ENCODE measurements at places on chromosomes 12 and 14. TPM values are rescaled to one million over a fixed set of nuclear protein-coding genes. Genes with fewer than 3 reads are reported as not detected.

- DNase-seq, result no peak
These were observed 42.5 kb upstream of the DIO3 start for GRCh38 chr14:101518611-101519473.

- DNase-seq, result no peak
These were observed 27.6 kb downstream of the TRIM9 start for GRCh38 chr14:51067295-51067694.

GRCh38 chr14:49633640-49634546 lies 1.2 kb downstream of the DNAAF2 start:
- peak; percentile 97 for DNase-seq

TMEM253 gene
- total RNA-seq, result not detected

DNA sequence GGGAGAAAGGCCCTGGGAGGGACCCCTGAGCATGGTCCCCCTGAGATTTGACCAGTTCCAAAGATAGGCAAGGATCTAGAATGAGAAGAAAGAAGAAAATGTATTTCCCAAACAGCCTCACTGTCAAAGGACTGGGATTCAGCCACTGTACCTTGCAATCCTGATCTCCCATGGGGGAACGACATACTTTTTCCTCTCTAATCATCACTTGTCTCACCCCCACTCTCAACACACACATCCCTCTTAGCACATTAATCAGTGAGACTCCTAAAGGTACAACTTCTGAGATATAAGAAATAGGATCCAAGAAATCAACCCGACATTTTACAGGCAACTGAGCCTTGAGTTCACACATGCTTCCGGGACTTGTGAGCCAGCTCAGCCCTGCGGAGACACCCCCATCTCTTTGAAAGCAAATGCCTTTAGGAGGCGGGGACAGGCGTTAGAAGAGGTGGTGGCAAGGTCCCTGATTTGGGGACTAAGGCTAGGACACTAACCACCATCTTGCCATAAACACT lies 1.4 kb downstream of the MAP3K9 start:
- peak; percentile 85 for DNase-seq

- no peak for DNase-seq
These were observed 43.0 kb downstream of the PPM1H start for GRCh38 chr12:62891805-62892549.

GRCh38 chr12:2853626-2854025 lies 3.2 kb downstream of the TEX52 start:
- peak; percentile 95 for DNase-seq

FOXA1 gene
- total RNA-seq, result not detected

DNA sequence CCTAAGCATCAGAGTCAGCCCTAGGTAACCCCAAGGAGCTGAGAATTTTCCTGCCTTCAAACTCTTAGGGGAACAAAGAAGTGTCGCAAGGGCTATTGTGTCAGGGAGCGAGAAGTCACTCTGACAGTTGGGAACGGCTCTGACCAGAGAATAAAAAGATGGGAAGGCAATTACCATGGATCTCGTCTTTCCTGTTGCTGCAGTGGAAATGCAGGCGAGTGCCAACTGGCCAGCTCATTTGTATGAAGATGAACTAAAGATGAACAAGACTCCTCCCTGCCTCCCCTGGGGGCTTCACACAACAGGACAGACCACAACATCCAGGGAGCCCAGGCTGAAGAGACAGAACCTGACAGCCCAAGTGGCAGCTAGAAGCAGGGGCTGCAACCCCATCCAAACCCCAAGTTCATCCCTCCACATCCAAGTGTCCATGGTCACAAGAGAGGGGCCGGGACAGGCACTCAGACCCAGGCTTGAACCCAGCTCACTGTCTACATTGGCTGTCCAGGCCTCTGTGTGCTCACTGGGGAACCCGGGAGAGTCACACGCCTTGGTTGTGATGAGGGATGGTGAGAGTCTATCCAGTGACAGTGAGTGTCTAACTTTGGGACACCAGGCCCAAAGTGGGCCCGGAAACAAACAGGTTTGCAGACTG lies 322.4 kb downstream of the BCL11B start:
- DNase-seq, result no peak

GRCh38 chr12:57119294-57120085 lies 8.3 kb upstream of the STAT6 start:
- no peak for DNase-seq

ZFHX2 gene
- total RNA-seq, result 11.6 TPM

DNA sequence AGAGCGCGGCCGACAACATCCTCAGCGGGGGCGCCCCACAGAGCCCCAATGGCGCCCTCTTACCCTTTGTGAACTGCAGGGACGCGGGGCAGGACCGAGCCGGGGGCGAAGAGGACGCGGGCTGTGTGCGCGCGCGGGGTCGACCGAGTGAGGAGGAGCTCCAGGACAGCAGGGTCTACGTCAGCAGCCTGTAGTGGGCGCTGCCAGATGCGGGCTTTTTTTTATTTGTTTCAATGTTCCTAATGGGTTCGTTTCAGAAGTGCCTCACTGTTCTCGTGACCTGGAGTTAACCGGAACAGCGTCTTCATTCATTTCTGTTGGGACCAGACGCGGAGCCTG lies 103.8 kb upstream of the FKBP4 start:
- DNase-seq, result peak; percentile 82

TSPAN9 gene
- 17.2 TPM for total RNA-seq

ACRBP gene
- 2.2 TPM for total RNA-seq

GRCh38 chr12:123958462-123958861 lies 14.2 kb downstream of the CCDC92 start:
- DNase-seq, result no peak

DNA sequence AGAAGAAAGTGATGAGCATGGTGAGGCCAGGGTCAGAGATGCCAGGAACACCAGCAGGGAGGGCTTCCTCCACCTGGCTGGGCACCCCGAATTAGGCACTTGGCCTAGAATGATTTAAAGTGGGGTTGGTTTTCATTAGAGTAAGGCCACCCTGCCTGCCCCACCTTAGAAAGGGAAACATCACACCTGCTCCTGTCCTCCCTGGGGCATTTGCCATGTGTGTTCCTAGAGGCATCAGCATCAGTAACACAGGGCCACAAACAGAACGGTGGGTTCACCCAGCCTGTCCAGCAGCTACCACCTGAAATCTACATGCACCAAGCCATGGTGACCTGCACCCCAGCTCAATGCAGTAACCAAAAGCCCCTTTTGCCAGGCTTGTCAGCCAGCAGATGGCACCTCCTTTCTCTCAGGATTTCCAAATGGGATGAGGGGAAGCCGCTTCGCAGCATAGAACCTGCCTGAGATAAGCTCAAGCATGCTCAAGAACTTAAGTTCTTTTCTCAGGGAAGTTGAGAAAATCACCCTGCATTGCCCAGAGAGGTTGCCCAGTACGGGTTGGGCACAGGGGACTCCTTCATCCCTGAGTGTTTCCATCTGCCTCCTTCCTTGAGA lies 338.8 kb downstream of the DPF3 start:
- DNase-seq, result no peak
